ENCODE measurements at places on chromosomes 16 and 17.

DNA sequence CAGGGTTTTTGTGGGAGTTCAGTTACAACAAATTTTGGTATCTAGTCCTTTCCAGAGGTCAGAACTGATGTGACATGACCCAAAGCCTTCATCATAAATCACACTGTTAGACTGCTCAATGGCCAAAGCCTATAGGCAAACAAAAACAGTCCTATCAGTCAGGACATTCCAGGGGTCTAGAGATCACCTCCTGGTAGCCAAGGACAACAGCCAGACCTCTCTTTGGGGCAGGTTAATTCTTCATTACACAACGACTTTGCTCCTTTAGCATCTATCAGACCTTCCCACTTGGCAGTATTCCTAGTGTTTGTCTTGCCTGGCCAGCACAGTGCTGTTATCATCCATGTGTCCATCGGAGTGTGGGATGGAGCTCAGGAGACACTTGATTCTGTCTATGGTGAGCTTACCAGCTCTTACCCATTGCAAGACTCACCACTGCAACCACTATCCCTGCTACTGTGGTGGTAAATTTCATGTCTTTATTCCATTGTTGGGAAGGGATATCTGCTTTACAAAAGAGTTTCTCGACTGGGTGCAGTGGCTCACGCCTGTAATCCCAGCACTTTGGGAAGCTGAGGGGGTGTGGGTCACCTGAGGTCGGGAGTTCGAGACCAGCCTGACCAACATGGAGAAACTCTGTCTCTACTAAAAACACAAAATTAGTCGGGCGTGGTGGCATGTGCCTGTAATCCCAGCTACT is 95.5 kb upstream of the DHX40 start:
- no peak for DNase-seq

DNA sequence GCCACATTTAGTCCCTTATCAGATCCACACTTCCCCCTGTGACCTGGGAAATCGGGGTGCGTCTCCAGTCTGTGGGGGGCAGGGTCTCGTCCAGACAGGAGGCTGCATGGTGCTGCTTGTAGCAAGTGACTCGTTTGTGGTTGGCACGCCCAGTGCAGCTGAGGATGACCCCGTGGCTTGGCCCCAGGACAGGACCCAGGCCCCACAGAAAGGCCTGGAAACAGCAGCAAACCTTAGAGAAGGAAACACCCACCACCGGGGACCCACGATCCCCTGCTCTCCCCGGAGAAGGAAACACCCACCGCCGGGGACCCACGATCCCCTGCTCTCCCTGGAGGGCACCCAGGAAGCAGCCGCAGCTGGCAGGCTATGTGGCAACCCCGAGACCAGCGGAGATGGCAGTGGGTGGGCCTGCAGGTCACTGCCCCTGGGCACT is 8.2 kb upstream of the C16orf95 start:
- no peak for DNase-seq

DNA sequence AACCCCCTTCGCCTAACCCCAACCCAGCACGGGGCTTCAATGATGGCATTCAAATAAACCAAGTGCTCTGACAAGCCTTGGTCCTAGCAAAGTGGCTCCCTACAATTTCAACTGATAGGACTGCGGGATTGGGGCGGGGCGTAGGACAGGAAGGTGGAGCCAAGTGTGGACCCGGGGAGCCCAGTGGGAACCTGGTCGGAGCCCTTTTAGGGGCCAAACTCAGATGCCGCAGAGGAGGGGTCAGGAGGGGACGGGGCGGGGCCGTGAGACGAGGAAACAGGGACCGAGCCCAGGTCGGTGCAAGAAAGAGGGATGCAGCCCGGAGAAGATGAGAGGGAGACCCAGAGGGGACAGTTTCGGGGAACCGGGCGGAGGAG is 13.2 kb upstream of the CDIPT start:
- DNase-seq: no peak

DNA sequence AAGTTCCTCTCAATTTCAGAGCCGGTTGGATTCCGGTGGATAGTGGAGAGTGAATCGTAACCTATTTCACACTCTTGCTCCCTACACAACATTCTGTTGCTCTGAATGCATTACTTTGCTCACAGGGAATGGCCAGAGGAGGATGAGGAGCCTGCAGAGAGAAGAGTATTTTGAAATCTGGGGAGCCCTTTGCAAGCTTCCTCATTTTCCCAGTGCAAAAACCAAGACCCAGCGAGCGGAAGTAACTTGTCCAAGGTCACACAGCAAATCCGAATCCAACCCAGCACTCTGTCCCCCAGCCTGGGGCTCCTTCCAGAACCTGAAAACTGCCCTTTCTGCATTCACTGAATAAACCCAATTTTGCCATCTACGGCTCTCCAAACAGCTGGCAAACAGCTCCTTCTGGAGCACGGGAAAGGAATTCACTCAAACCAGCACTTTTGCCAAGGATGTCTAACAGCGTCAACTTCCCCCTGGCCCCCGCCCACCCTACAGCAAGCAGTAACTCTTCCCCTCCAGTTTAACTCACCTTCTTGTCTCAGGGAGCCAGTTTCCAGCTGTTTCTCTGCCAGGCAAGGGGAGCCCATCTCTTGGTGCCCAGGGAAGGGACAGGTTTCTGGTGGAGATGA is 557 bp downstream of the KCNG4 start:
- peak; percentile 52 for DNase-seq

DNA sequence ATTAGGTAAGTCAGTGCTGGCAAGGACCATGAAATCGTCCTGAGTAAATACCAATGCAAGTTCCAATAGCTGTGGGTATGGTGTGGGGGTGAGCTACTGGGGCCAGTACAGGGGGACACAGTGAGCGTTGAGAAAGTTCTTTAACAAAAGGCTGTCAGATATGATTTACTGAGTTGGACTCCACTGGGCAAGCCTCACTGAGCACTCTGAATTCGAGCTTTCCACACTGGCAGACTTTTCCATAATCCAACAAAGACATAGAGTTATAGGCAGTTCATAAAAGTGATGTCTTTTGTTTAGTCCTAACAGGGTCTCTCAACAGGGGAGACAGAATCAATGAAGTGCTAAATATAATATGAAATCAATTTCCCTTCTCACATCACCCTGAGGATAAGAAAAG is 489.0 kb downstream of the KCNJ2 start:
- no peak for DNase-seq

DNA sequence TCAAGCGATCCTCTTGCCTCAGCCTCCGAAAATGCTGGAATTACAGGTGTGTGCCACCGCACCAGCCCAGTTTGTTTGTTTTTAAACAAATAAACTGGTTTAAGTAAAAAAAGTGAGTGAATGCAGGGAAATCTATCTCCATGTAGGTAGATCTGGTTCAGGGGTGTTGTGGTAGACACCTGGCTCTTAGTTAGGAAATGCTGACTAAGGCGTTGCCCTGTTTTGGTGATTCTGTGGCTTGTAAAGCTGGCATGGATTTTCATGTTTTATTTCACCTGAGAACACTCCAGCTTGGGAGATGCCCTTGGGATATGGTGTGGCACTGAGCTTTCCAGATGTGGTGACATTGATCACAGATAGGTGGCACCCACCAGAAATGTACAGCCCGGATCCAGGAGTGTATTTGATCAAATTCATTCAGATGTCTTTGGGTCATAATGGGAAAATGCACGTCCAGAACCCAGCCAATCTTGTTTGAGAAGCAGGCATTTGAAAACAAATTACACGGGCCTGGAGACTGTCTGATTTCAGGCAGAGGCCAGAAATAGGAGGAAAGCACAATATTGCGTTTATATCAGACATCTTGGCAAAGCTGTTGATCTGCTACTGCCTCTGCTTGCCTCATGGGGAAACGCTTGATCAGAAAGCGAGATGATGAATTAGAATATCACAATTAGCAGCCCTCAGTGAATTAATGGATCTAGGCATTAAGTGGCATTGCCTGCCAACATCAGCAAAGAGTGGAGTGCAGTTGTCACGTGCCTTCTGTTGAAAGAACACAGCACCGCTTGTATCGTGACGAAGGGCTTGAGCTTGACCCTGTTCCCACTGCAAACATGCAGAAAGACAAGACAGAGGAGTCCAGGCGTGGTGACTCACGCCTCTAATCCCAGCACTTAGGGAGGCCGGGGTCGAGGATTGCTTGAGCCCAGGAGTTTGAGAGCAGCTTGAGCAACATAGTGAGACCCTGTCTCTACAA is 7.3 kb upstream of the IL34 start:
- DNase-seq: no peak

GRCh38 chr17:73262676-73263642 is 1.3 kb upstream of the CPSF4L start:
- DNase-seq: no peak

DNA sequence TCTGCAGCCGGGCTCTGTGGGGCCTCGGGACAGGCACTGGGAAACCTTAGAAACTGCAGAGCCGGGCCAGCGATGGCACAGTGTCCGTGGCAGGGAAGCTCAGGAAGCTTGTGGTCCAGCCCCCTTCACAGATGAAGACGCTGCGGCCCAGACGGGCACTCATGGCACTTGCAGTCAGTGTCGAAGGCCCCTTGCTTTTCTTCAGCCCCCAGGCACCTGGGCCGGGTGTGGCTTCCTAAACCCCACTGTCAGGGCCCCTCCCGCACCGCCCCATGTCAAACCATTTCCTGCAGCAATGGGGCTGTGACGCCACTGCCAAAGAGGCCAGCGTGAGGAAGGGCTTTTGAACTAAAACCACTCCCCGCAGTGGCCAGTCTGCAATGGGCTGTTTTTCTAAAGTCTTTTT is 164.0 kb downstream of the LAT start:
- peak; percentile 53 for DNase-seq

DNA sequence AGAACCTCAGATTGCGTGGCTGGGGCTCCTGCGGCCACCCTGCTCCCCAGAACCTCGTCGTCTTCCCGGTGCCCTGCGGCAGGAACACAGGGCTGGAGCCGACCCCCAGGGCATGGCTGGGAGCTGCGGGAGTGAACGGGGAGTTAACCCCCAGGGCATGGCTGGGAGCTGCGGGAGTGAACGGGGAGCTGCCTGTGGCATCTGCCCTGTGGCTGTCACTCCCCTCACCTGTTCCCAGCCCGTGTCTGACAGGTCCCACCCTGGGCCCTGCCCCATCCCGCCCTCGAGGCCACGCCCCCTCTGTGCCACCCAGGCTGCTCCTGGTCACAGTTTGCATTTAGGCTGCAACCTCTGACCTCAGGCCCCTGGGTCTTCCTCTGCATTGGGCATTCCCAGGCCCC is 39.4 kb upstream of the ACSF3 start:
- DNase-seq: no peak

- DNase-seq: no peak
Measured at GRCh38 chr17:13209081-13209480, 191.3 kb upstream of the ELAC2 start.

DNA sequence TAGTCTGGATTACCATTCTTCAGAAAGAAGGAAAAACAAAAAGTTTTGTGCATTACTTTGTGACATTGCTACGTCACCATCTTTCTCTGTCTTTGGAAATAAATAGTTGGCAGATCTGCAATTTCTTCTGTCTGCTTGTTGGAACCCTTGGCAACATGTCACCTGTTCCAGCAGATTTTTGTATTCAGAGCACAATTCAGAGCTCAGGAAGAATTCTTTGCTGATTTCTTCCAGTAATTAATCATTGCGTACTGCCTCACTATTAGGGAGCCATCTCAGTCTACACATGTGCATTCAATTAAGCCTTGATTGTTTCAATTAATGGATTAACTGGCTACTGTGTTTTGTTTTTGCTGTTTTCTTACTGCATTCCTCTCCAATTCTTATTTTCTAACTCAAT is 467.2 kb downstream of the CDH8 start:
- DNase-seq: no peak

- DNase-seq: no peak
Measured at GRCh38 chr16:81371106-81371505, 56.3 kb downstream of the GAN start.

DNA sequence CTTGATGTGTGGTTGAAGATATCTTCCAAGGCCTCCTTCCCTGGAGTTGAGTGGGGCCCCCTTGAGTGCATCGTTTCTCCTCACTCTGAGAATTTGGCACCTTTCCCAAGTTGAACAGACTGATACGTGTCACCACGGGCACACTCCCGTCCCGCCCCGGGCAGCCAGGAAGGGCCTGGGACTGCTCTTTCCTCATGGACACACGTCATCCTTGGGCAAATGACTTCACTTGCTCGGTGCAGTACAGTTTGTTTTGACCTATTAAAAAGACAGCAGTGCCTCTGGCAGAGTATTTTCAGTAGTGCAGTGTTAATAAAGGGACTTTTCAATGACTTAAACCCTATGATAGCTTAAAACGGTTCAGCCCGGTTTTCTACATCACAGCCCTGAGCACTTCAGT is 59.9 kb downstream of the SEC14L1 start:
- no peak for DNase-seq

DNA sequence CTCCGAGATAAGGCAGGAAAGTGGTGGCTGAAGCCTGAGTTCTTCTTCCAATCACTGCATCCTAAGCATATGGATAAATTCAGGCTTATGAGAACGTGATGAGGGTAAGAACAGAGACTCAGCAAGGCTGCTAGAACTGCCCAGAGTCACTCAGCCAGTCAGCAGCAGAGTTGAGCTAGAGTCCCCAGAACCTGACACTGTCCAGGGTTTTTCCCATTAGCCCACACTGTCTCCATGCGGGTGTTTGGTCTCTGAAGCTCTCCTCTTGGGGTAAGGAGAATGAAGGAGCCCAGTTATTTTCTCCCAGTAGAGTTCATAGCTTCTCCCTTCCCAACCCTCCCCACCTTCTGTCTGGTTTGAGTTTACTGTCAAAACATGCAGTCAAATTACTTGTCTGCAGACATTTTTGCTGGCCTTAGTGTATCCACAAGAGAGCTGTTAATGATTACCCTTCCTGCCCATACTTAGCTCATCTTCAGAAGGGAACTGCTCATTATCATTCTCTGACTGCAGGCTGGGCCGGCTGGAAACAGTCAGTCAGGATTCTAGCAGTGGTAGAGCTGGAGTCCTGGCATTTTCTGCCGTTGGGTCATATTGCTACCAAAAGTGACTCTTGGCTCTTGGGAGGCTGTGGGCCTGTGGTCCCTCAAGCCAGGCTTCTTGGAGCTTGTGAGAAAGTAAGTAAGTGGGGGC is 460.0 kb downstream of the HS3ST3B1 start:
- DNase-seq: no peak

- DNase-seq: peak; percentile 27
Measured at GRCh38 chr17:14434506-14434905, 133.6 kb downstream of the HS3ST3B1 start.

GRCh38 chr17:68400404-68400735 is 56.9 kb downstream of the WIPI1 start:
- no peak for DNase-seq

GRCh38 chr16:83200005-83200779 is 573.4 kb downstream of the CDH13 start:
- no peak for DNase-seq

- no peak for DNase-seq
Measured at GRCh38 chr17:57852955-57853328, 3.1 kb upstream of the MRPS23 start.

- DNase-seq: no peak
Measured at GRCh38 chr16:84851192-84852127, 31.7 kb downstream of the CRISPLD2 start.

DNA sequence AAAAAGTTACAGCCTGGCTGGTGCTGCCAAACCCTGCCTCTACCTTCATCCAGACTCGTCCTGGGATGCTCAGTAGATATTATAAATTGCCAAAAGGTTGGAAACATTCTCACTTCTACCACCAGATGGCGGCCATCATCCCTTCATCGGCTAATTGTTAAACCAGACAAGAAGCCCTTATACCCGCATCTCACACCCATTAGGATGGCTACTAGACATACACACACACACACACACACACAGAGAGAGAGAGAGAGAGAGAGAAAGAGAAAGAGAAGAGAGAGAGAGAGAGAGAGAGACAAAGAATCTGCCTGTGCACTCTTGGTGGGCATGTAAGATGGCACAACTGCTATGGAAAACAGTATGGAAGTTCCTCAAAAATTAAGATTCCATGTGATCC is 15.0 kb upstream of the SCIMP start:
- peak; percentile 65 for DNase-seq

All from inflammatory macrophage treated with lipopolysaccharide for 4 hours (primary cell).